Stimulated activated CD8-positive, alpha-beta memory T cell treated with anti-CD3 and anti-CD28 coated beads, Interleukin-7, amount 100 ng/mL, for 4 hours (primary cell): ENCODE measurements at places on chromosomes 2 and 18.

DNA sequence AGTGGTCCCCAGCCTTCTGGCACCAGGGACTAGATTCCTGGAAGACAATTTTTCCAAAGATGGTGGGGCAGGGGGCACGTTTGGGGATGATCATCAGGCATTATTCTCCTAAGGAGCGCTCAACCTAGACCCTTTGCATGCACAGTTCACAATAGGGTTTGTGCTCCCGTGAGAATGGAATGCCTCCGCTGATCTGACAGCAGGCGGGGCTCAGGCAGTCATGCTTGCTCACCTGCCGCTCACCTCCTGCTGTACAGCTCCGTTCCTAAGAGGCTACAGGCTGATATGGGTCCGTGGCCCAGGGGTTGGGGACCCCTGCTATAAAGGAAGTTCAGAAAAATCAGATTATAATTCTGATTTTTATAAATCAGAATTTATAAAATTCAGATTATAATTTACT is 22.3 kb upstream of the TYMS start:
- DNase-seq, result no peak

- DNase-seq, result no peak
These were observed 33.9 kb downstream of the MBP start for GRCh38 chr18:77098538-77099174.

- no peak for DNase-seq
These were observed 55.9 kb upstream of the FSHR start for GRCh38 chr2:49210191-49210590.

GRCh38 chr2:192070099-192070498 is 124.6 kb downstream of the TMEFF2 start:
- no peak for DNase-seq

DNA sequence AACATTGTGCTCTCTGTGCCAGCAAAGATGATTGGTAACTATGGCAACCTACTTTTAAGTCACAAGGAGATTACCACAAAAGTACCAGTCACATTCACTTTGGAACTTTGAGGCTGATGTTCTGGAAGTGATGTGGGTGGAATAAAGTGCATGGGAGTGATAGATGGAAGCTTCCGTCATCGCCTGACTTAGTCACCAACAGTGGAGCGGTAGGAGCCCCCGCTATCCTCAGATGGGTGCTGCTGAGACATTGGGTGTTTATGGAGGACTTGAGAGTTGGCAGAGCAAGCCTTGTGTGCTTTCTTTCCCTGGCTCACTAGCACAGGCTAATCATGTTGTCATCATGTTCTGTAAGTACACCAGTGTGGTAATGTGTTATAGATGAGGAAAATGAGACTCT is 4.6 kb downstream of the PPP1R7 start:
- no peak for DNase-seq
